ENCODE measurements at places on chromosomes 4 and X.

DNA sequence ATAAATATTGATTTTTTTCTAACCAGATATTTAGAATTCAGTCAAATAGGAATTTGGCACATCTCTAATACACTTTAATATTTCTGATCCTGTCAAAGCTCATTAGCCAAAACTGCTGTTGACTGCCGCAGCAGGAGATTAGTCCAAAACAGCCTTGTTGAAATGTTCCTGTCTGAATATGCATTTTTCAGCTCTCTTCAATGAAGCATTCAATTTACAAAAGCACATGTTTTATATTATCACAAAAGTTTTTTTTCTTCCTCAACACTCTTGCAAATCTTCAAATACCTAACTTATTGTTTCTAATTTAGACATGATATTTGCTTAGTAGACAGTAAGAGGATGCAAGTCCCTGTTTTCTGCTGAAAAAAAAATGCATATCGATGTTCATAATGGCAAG, 140.9 kb downstream of the SPATA18 start:
- no peak for DNase-seq

DNA sequence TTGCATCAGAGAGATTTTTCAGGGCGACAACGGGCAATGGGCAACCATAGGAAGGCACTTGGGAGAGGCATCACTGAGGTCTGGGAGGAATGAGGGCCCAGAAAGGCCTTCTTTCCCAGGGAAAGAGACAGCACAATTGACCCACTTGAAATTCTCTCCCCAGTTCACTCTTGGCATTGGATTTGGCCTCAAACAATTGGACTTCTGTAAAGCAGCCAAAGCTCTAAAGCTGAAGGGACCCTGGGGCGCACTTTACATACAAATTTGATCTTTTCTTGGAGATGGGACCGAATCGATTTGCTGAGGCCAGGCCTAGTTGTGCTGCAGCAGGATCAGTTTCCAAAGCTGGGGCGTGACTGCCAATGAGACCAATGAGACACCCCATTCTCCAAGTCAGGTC, 3.2 kb downstream of the ARHGAP36 start:
- no peak for DNase-seq

DNA sequence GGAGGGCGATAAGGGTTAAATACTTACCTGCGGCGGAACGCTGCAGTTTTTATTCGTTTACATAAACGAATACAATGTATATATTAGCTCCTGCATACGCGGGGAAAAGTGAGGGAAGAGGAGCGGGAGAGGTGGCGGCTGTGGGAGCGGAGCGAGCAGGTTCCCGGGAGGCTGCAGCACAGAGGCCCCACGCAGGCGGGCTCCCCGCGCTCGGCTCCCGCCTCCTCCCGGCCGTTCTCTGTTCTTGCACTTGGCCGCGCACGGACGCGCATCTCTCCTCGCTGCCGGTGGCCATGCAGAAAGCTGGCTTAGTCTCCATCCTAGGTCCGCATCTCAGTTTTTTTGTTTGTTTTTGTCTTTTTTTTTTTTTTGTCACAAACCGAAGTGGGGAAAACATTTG, 340.4 kb upstream of the FAT1 start:
- no peak for DNase-seq

GRCh38 chr4:149801416-149801815, 14.2 kb downstream of the IQCM start:
- DNase-seq: no peak

DNA sequence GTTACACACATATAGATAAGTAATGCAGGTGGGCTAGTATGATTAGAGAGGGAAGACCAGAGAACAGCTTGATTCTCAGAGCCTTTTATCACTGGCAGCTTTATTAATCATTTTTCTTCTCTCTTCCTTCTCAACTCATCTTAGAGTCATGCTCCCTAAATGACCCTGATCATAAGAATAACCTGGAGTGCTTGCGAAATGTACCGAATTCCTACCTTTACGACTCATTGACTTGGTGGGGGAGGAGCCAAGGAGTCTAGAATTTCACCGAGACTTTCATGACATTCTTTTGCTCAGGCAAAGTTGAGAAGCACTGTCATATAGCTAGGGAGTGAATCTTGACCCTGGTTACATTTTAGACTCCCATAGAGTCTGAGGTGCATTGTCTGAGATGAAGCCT, 298.9 kb upstream of the PUDP start:
- no peak for DNase-seq

DNA sequence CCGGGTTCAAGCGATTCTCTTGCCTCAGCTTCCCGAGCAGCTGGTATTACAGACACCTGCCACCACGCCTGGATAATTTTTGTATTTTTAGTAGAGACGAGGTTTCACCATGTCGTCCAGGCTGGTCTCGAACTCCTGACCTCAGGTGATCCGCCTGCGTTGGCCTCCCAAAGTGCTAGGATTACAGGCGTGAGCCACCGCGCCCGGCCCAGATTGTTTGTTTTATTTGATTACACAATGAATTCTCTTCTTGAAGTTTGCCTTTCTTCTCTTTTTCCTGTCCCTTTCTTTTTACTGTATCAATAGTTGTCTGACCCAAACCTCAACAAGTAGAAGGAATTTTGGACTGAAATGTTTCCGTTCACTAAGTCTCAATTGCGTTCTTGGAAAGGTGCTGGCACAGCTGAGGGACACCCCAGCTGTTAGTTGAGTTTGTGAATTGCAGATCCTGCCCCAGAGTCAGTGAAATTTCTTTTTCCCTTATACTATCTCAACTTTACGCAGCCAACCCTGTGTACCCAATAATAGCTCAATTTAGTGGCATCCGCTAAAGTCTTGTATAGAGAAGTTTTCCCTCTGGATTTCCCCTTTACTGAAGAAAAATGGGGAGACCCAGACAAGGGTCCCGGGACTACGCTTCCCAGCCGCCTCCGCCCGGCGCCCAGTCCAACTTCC, 639 bp upstream of the MTM1 start:
- DNase-seq: no peak

DNA sequence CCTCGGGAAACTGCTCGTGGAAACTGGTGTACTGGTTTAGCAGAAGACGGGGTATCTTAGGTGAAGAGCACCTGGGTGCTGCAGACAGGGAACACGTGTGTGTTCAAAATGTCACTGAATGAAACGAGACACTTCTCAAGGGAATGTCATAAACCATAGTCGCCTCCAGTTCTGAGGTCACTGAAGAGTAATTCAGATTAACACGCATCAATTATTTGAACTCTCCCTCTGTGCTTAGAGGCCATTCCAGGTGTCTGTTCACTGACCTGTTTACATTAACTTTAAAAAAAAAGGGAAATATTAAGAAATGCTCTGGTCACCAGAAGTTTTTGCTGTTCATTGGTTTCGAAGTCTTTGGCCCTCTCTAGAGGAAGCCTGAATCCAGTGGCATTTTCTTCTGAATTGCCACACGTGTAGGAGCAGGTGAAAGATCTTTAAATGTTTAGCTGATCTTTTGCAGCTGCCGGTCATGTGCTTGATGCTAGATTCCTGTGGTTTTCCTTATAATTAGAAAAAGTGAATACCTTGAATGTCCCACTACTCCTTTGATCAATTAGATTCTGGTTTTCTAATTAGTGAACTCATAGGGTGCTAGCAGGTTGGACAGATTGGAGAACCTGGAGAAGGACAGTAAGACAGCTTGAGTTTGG, 330.5 kb downstream of the ARHGAP10 start:
- no peak for DNase-seq

DNA sequence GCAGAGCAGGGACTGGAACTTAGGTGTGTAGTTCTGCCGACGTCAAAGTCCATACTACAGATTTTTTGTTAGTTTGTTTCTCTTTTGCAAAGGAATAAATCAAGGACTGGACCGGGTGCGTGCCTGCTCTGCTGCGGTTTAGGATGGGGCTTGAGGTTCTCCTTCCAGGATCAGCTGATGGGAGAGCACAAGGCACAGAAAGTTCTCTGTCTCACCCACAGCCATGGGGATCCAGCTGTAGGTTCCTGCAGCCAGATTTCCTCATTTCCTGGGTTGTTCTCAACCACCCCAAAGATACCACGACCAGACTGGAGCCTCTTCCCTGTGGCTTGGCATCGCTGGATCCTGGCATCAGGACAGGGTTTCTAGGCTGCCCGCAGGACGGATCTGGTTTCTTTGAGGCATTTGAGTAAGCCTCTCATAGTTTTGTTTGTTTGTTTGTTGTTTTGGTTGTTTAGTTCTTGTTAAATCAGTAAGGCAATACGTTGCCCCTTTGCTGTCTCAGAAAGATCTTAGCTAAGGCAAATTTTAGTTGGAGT, 789 bp upstream of the SRPX start:
- no peak for DNase-seq

DNA sequence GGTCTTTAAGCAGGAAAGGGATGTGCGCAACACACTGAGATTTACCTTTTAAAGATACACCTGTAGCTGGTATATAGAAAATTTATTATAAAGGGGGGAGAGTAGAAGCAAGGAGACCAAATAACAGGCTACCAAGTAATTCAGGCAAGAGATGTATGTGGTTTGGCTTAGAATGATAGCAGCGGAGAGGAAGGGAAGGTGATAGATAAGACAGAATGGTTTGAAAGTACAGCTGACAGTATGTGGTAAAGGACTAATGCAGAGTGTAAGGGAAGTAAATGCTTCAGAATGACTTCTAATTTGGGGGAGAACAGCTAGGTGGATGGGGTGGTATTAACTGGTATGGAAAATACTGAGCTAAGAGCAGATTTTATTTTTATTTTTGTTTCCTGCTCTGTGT, 308.9 kb downstream of the ANTXR2 start:
- no peak for DNase-seq

- no peak for DNase-seq
Observed at GRCh38 chr4:108143515-108143914, 25.2 kb downstream of the LEF1 start.

GRCh38 chrX:50103176-50103575, 97.6 kb downstream of the AKAP4 start:
- DNase-seq: no peak

- DNase-seq: no peak
Observed at GRCh38 chrX:42085836-42086235, 162.5 kb upstream of the CASK start.

DNA sequence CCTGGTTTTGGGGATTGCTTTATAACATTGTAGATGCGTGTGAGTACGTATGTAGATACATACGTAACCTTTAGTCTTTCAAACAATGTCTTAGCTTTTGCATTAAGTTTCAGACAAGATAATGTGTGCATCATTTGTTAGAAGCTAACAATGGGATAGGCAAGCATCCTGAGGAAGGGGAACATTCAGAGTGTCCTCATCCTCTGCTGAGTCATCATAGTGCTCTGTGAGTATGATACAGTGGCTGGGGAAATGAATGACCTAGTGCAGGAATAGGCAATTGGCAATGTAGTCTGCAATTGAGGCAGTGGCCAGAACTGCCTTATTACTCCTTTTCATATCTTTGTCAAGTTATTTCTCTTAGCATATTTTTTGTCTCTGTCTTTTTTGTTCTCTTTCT, 7.3 kb downstream of the NAP1L5 start:
- no peak for DNase-seq

GRCh38 chrX:8075636-8076035, 95.4 kb downstream of the VCX2 start:
- DNase-seq: no peak

- peak; percentile 47 for DNase-seq
Observed at GRCh38 chr4:55509266-55509665, 37.4 kb downstream of the CLOCK start.

All from Kasumi-1 (cell line).